ENCODE measurements at places on chromosomes 2 and 18.

DNA sequence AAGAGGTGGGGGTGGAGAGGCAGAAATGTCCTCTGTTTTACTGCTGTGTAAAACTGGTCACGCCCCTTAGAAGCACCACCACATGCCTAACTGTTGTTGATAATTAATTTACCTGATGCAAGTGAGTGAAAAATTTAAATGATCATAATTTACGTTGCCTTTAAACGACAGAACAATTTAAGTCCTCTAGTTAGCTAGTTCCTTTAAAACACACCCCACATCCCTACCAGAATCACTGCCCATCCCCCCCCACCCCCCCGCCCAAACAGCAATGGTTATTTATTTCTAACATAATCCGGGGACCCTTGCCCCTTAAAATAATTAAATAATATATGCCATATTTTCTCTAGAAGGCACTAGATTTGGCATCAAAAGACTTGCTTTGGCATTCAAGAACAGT is 633 bp upstream of the PPIG start:
- DNase-seq: no peak

- DNase-seq: peak; percentile 52
Measured at GRCh38 chr2:211103989-211104388, 547.6 kb downstream of the CPS1 start.

GRCh38 chr2:76930056-76930744 is 592.0 kb downstream of the LRRTM4 start:
- DNase-seq: no peak

DNA sequence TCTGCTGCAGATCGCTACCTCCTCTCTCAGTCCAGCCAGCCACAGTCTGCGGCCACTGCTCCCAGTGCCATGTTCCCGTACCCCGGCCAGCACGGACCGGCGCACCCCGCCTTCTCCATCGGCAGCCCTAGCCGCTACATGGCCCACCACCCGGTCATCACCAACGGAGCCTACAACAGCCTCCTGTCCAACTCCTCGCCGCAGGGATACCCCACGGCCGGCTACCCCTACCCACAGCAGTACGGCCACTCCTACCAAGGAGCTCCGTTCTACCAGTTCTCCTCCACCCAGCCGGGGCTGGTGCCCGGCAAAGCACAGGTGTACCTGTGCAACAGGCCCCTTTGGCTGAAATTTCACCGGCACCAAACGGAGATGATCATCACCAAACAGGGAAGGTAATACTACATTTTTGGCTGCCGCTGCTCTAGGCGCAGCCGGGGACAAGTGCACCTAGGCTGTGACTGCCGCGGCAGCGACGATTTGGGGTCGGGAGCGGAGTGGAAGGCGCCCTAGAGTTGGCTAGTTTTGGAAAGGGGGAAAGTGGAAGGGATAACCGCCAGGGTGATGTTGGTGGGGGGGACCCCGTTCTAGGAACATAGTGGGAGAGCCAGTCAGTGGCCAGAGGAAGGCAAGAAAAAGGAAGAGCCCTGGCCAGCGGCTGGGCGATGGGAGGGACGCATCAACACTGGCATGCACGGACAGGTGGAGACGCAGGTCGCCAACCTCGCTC is 776 bp downstream of the TBR1 start:
- DNase-seq: peak; percentile 49

GRCh38 chr2:69124343-69124742 is 111.4 kb downstream of the ANTXR1 start:
- no peak for DNase-seq

DNA sequence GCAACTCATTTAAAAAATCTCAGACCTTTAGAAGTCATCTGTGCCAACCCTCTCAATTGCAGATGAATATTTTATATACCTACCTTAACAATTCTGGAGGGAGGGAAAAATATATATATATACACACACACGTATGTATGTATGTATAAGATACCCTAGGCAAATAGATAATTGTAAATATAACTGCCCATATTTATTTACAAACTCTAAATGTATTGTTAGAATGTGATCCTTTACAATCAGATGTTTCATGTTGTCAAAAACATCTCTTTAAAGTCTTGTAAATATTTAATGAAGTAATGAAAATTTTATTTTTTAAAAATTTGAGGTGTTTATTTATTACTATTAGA is 11.6 kb downstream of the ANKRD12 start:
- DNase-seq: no peak
